ENCODE measurements at places on chromosomes 4 and X.

DNA sequence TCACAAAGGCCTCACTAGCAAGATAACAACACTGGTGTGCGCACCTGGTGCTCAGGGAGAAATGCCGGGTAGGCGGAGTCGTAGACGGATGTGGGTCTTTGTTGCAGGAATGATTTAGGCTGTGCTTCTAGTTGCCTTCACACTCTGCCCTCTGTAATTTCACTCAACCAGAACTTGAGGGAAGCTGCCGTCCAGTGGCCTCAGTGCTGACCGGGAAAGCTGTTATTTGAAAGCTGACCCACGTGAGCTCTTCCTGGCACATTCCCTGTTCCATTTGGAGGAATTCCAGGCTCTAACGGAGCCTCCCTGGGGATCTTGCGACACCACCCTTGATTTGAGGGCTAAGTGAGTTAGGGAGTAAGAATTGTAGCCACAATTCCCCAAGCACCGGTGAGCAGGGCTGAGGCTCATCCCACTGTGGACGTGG lies 15.9 kb downstream of the SH3TC1 start:
- DNase-seq = no peak

DNA sequence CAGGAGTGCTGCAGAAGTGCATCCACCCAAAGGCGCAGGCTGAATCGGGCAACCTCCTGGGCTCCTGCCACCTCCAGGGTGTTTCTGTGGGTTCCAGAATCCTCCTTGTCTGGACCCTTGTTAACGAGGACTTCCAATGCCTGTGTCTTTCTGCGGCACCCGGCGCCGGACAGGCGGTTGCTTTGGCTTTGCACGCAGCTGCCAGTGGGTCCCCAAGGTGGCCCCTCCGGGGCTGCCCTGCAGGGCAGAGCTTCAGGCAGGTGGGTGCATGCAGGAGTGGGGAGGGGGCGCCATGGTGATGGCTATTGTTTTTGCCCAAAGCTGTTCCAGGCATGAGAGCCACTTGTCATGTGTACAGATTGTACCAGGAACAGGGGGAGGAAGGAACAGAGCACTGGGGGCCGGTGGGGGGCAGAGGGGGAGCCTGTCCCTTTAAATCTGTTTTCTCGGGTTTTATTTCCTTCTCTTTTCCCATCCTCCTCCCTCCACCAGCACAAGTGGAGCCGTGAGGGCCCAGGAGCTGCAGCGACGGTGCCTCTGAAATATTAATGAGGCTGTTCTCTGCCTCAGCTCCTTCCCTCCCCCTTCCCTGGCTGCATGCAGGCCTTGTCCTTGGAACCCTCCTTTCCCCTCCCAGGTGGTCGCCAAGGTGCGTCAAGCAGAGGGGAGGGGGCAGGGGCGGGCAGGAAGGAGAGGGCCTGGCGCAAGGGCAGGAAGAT lies 13.1 kb downstream of the ATP2B3 start:
- no peak for DNase-seq

GRCh38 chrX:100379388-100379986 lies 30.6 kb downstream of the PCDH19 start:
- peak; percentile 10 for DNase-seq

GRCh38 chr4:42605264-42605663 lies 51.6 kb downstream of the ATP8A1 start:
- DNase-seq = no peak

DNA sequence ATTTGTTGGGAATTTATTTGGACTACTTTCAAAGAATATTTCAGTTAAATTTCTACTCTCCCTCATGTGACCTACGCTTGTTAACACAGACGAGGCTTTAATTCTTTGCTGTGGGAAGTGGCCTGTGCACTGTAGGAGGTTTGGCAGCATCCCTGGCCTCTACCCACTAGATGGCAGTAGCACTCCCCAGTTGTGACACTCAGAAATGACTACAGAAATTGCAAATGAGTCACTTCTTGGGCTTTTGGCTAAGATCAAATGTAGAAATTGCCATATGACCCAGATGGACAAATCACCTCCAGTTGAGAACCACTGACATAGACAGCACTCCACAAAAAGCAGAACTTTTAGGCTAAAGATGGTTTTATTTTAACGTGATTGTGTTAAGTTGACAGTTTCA lies 22.1 kb downstream of the PIR start:
- peak; percentile 63 for DNase-seq

DNA sequence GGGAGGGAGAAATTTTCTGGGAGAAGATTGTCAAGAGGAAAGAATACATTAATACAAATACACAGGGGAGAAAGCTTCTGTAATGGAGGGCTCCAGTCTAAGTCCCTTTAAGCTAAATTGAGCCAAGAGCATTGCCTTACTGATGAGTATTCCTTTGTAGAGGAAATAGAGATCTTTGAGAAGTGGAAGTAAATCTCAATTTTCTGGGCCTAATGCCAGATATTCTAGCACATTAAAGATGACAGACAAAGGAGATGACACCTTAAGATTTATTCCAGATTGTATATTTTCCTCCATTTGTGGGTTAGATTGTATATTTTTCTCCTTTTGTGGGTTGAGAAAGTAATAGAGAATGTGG lies 28.5 kb upstream of the SMAD1 start:
- DNase-seq = no peak

- DNase-seq = no peak
Observed at GRCh38 chr4:141180991-141181761, 39.5 kb upstream of the ZNF330 start.

DNA sequence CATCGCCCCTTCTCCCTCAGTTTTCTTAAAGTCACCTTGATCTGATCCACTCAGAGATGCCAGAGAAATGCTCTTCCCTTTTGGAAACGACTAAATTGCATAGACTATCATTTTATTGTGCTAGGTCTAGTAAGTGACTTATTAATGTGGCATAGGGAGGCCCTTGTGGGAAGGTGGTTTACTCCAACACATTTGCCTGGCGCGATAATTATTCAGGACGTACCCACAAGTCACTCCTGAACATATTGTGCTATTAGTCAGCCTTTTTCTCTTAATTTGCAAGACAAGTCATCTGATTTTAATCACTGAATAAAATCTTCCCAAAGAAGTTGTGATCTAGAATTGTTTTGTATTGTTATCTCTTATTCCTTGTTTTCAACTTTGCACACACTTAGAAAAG lies 7.6 kb downstream of the ENPEP start:
- DNase-seq = no peak

DNA sequence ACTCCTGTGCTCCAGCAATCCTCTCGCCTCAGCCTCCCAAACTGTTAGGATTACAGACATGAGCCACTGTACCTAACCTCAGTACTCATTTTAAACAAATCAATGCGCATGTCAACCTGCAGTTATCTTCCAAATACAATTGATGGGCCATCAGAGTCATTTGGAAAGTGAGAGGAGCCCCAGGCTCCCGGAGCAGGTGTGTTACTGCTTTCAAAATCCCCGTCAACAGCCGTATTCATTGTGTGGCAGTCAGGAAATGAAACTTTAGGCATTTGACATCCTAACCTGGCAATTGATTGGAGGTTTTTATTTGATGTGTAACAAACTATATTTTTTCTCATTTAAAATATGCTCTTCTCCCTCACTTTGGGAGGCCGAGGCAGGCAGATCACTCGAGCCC lies 623.6 kb upstream of the TENM3 start:
- DNase-seq = no peak

DNA sequence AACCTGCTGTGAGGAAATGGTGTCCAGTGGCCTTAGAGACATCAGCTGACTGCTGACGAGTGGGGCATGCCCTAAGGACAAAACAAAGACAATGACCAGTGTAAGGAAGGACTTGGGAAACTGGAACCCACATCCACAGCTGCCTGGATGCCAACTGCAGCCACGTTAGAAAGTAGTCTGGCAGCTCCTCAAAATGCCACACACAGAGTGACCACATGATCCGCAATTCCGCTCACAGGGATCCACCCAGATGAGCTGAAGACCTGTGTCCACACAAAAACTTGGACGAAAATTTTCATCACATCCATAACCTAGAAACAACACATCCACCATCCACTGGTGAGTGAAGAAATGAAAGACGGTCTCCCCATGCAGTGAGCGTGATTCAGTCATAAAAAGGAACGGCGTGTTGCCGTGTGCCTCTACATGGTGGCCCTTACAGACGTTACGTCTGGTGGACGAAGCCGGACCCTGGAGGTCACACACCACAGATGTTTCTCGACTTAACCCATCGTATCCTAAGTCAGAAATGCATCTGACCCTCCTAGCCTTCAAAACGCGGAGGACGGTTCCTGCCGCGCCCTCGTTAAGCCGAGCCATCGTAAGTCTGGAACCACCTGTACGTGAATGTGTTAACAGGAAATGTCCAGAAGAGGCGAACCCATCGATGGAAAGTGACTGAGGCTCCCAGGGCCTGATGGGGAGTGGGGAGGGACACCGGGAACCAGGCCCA lies 40.6 kb upstream of the MXD4 start:
- no peak for DNase-seq

GRCh38 chr4:169690787-169691186 lies 67.0 kb downstream of the HPF1 start:
- no peak for DNase-seq

- no peak for DNase-seq
Observed at GRCh38 chrX:108582151-108582550, 142.5 kb downstream of the COL4A5 start.

- DNase-seq = no peak
Observed at GRCh38 chr4:113409181-113409580, 352.4 kb downstream of the CAMK2D start.

DNA sequence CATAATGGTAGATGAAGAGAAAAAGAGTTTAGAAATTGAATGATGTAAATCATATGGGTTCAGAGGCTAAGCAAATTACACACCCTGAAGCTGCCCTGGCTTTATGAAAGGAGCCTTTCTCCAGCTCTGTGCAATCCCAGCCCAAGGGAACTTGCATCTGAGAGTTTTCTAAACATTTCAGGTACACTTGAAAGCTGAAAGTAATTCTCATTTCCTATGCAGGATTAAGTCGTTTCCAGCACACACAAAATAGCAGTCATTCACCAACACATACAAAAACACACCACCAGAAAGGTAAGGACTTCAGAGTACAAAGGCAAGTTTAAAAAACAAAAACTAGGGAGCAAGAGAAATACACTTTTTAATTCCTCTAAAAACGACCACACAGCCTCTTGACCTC lies 1.7 kb downstream of the PDGFC start:
- no peak for DNase-seq

GRCh38 chr4:144649646-144650045 lies 3.7 kb downstream of the HHIP start:
- no peak for DNase-seq

- no peak for DNase-seq
Observed at GRCh38 chr4:147651563-147651962, 32.4 kb downstream of the PRMT9 start.

DNA sequence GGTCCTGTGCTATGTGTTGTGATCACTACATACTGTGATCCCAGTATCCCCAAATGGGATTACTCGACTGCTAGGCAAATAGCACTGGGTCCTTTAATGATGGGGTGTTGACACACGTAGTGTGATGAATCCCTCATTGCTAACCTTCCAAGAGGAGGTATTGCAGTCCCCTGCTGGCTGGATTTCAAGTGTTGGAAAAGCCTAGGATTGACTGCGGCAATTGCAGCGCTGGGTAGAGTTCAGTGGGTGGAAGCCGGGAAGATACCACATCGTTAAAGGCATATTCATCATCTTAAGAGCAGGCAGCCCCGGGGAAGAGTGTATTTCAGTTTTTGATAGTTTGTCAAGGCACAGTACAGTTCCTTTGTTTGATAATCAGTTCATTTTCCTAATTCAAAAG lies 159.9 kb downstream of the TRIML1 start:
- DNase-seq = no peak

DNA sequence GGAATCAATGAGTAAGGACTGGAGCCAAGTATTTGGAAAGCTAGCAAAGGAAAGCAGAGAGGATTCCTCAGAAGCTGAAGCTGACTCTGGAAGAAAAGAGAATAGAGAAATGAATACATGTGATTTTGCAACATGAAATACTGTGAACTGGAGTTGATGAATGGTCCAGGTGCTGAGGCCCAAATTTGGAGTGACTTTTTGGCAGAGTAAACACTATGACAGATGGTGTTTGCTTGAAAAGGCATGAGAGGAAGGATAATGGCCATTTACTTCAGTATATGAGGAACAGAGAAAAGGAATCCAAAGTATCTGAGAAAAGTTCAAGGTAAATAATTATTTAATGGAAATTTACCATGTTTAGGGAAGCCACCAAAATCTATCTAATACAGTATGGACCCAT lies 236.7 kb downstream of the SLITRK2 start:
- no peak for DNase-seq

- DNase-seq = no peak
Observed at GRCh38 chr4:180766944-180767729, 1476.1 kb upstream of the TENM3 start.

GRCh38 chr4:139763205-139763604 lies 97.6 kb downstream of the MGST2 start:
- no peak for DNase-seq

DNA sequence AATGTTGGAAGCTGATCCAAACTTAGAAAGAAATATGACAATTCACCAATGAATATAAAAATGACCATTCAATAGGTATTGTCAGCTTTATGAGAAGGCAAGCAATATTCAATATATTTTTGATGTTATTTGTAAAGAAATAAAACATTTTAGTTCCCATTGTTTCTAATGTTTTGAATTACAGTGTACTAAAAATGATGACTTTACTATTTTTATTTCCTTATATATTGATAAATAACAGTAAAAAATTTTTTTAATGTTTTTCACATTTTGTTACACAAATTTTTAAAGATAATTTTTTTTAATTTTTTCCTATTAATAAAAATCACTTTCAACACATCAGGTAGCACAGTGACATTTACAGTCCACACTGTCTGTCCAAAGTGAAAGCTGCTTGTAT lies 565.5 kb upstream of the FAM241A start:
- no peak for DNase-seq

- no peak for DNase-seq
Observed at GRCh38 chr4:87103086-87103485, 117.3 kb downstream of the KLHL8 start.

DNA sequence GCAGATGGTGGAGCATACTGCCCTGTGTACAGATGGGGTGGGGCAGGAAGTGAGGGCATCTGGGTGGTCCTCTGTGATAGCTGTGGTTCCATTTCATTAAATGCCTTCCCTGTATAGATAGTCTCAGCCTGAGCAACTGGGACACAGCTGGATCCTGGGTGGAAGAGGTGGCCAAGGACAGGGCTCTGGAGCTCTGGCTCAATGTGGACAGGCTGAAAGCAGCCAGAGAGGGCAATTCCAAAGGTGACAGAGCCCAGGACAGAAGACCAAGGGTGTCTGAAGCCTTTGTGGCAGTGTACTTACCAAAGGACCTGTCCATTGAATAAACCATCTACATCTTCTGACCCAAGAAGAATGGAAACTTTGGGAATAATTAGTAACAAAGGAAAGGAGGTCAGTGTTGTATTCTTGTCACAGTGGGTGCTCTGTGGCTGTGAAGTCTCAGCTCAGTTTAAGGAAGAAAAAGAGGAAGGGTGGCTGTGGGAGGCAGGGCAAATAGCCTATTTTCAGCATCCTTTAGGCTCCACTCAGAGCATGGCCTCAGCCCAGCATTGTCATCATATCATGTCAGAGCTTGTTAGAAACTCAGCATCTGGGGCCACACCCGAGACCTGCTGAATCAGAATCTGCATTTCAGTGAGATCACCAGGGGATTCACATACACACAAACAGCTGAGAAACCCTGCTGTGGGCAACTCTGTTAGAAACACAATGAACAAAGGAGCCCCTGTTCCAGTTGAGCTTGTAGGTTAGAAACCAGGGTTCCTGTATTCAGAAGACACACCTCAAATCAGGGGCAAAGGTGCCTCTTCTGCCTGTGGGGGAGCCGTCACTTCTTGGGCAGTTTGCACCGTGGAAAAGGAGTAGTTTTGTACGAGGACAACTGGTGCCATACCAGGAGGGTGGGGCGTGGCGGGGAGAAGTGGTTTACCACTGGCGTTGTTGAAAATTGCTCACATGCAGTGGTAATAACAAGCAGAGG lies 168.6 kb downstream of the PTTG2 start:
- DNase-seq = no peak

Data from glomerular endothelial cell (primary cell).